Cardiac septum (tissue), 1 donor: ENCODE measurements at places on chromosomes 7 and 10. TPM values are rescaled to one million over a fixed set of nuclear protein-coding genes. Genes with fewer than 3 reads are reported as not detected.

UBTD1 gene
- 25.5 TPM for total RNA-seq

CCDC3 gene
- 6.4 TPM for total RNA-seq

FAM25G gene
- not detected for total RNA-seq

KCNIP2 gene
- 14.9 TPM for total RNA-seq

TAS2R41 gene
- total RNA-seq, result not detected

STOX1 gene
- total RNA-seq, result 0.19 TPM

PTPN20 gene
- 16.3 TPM for total RNA-seq

SLC26A4 gene
- 1.5 TPM for total RNA-seq

TEX47 gene
- total RNA-seq, result 0.24 TPM

PRRT4 gene
- 2.4 TPM for total RNA-seq

TCF7L2 gene
- total RNA-seq, result 11.7 TPM

HPS6 gene
- 12.1 TPM for total RNA-seq

LGI1 gene
- not detected for total RNA-seq

ANKRD7 gene
- total RNA-seq, result 0.62 TPM

PTPRZ1 gene
- 0.51 TPM for total RNA-seq

ESYT2 gene
- 45.6 TPM for total RNA-seq

GRCh38 chr10:98170249-98171117, 36.0 kb downstream of the R3HCC1L start:
- no peak for DNase-seq

DNA sequence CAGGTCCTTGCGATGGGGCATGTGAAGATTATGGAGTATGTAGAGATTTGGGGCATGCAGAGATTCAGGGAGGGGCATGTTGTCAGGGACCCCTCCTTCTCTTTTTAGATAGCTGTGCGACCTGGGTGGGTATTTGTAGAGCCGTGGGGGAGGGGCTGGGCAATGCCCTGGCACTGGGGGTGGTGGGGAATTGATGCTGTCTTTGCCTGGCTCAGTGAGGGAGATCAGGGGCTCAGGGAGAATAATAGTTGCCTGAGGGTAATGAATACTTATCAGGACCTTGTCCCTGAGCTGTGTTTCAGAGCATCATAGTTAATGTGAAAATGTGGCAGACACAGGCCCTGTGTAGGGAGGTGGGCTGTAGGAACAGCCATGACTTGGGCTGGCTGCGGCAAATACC, 3.5 kb downstream of the RAMP3 start:
- DNase-seq, result no peak

- no peak for DNase-seq
Observed at GRCh38 chr10:129909531-129910256, 54.4 kb downstream of the EBF3 start.

DNA sequence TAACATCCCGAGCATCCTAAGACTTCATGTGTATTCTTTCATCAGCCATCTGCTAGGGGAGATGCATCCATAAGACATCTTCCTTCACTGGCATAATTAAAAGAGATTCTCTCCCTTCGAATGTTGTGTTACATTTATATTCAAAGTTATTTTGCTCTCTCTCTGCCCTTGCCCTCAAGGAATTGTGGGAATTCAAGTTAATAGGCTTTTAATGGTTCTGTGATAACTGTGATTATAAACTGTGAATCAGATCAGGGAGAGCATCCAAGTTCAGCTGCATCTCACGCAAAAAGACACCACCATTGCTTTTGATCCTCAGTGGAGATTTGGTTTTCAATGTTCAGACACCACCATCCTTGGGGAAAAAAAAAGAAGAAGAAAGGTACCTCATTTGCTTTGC, 9.2 kb upstream of the TEX36 start:
- no peak for DNase-seq

GRCh38 chr7:46933596-46933995, 648.3 kb downstream of the TNS3 start:
- no peak for DNase-seq

- DNase-seq, result no peak
Observed at GRCh38 chr7:557558-557881, 37.9 kb upstream of the PDGFA start.

- no peak for DNase-seq
Observed at GRCh38 chr10:23818484-23818883, 379.6 kb downstream of the OTUD1 start.

DNA sequence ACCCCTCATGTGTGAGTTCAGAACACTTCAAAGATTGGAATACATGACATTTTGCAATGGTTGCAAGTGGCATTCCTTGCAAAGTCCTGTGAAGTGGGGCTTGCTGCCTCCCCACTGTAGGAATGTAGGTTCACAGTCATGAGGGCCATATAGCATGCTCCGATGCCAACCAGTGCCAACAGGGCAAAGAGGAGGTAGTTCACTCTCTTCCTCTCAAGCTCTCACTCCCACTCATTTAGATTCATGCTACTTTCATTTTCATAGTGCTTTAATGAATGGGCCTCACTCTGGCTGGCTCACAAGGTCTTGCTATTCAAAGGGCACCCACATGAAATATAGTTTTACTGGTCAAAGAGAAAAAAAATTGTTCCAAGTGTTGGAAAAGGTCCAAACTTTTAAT, 169.9 kb upstream of the AOAH start:
- DNase-seq, result no peak

- no peak for DNase-seq
Observed at GRCh38 chr7:29224726-29225125, 30.2 kb downstream of the CHN2 start.

DNA sequence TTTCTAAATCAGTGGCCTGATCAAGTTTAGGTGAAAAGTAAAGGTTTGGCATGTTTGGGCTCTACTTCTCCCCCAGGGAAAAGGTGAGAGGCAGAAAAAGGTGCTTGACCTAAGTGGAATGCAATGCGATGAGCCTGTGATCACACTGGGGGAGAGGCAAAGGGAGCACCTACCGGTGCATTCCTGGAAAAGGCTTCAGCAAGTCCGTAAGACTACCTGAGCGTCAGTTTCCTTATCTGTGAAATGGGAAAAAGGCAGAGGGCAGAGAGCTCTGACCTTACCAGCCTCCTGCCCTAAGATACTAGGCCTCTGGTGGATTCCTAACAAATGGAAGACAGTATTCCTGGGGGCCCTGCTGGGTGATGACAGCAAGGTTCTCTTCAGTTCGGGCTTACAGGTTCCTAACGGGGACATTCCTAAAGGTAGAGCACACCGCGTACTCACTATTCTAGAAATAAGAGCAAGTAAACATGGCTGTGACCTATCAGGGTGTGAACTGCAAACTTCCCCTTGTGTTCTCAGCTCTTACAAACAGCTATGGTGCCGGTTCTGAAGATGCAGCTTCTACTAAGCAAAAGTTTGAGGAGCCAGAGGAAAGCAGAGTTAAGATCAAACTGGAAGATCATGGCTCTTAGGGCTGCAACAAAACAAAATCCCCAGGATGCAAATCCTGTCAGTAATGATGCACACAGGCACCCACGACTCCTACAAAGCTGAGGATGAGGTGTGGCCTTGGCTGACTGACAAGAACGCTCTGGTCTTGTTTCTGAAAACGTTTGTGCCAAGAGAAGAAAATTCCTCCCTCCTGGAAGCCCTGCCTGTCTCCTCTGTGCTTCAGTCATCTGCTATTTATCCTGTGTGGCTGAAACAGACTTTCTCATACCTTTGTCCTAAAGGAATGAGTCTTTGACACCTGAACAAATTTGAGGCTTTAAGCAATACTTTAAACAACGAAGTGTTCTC, 13.3 kb upstream of the ACSL5 start:
- no peak for DNase-seq

GRCh38 chr7:19762631-19763030, 10.8 kb downstream of the TMEM196 start:
- no peak for DNase-seq

GRCh38 chr10:125362950-125363349, 202.6 kb upstream of the CTBP2 start:
- no peak for DNase-seq

DNA sequence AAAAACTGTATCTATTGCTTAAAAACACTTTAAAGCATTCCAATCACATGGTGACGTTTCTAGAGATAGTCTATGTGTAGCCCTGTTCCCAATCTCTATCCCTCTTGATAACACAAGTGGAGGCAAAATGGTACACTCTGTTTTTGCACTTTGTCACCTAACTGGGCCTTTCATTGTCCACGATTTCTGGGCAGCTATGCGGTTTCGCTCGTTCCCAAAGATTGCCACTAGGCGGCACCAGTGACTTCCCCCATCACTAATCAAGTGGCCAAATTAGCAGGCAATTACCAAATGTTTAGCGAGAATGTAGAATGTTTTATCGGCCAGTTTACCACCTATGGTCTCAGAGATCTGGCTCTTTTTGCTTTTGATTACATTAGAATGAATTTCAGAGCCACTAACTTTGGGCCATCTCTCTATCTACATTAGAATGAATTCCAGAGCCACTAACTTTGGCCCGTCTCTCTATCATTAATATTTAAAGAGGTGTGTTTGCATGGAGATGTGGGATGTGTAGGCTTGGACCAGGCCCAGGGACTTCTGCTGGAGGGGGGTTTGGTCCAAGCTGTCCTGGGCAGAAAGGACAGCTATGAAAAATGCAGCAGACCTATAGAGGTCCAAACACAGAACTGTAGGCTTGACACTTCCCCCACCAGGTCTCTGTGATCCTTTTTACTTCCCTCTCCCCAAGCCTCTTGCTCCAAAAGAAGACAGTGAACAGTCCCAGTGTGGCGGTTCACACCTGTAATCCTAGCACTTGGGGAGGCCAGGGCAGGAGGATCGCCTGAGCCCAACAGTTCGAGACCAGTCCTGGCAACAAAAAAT, 90.1 kb downstream of the EPC1 start:
- peak; percentile 85 for DNase-seq

DNA sequence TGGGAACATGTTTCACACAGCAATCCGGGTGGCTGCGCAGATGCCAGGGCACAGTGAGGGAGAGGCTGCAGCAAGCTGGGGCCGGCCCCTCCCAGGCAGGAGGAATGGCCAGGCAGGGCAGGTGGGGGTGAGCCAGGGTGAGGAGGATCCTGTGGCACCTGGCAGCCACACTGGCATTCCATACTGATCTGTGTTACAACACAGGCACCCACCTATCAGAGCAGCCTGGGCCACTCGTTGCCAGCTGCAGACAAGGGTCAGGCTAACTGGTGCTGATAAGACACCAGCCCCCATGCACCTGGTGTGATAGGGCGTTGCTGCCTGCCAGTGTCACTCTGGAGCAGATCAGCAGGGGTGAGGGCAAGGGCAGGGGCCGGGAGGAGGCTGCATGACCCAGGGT, 16.6 kb upstream of the RET start:
- no peak for DNase-seq

- DNase-seq, result peak; percentile 75
Observed at GRCh38 chr7:2172311-2173188, 60.2 kb downstream of the MAD1L1 start.

DNA sequence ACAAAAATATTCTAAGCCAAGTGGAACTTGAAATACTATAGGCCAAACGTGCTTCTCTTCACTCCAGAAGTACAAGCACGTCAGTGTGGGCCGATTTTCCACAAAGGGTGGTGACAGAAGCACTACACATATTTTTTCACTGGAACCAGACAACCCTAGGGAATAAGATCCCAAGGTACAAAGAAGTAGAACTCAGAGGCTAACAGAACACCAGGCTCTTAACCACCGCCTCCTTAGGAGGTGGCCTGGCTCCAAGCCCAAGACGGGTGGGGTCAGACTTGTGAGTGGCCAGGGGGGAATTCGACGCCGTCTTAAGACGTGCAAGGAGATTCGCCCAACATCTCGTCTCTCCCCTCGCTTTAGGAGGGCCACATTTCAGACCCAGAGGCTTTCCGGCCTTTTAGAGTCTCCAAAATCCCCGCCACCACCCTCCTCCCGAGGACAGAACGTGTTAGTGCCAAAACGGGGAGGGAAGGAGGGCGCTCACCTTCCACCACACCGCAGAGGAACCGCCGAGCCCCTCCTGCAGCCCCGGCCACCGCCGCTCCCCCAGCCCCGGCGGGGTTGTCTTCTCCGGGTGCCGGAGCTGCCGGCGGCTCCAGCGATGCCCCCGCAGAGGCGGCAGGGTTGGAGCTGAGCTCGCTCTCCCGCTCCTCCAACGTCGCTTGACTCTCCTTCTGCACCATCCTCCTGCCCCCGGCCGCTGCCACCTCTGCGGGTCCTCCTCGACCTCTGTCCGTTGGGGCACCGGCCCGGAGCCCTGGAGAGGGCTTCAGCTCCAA, 716 bp downstream of the OGA start:
- peak; percentile 89 for DNase-seq

- no peak for DNase-seq
Observed at GRCh38 chr10:124302951-124303505, 115.7 kb downstream of the OAT start.

- no peak for DNase-seq
Observed at GRCh38 chr10:102398172-102399020, 2.9 kb downstream of the NFKB2 start.

DNA sequence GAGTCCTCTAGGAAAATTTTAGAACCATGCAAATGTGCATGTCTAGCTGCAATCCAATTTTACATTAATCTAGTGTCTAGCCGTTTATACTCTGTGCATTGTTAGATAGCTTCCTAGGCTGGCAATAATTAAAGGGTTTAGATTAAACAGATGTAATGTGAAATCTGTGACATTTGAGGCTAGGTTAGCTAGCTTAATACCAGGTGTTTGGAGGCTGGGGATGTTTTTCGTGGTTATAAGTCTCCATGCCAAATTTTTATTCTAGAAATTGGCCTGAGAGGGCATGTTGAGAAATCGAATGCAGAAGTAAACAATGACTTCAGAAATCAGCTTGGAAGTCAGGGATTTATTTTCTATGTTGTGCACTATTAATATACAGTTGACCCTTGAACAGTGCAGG, 94.2 kb downstream of the ST7 start:
- no peak for DNase-seq

DNA sequence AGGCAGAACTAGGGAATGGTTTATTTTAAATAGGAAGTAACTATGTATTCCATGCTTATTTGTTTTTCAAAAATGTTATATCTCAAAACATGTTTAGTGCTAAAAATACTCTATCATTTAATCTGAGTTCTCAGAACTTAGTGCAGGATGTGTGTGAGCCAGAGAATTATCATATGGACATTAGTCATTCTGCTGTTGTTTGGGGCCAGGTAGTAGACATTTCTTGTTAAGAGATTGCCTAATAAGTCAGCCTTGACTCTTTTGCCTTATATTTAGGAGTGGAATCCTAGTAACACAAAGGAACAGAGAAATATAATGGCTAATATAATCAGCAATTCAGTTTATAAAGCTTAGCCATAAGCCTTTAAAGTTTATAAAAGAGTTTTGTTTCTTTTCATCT, 149.8 kb downstream of the CCSER2 start:
- no peak for DNase-seq

DNA sequence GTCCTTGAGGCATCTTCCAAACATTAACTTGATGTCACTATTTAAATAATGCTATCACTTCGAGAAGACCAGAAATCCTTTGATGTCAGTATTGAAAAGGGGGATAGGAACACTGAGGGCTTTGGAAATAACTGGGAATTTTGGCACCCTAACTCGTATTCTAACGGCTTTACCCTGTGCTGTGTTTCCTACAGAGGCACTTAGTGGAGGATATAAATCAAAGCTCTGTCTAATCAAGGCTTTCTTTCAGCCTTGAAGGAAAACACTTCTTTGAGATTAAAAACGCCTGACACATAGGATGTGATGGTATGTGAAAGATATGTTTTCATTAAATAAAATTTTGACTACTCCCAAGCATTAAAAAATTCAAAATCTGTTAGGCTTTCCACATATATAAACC, 62.3 kb downstream of the CREB5 start:
- DNase-seq, result no peak

- DNase-seq, result no peak
Observed at GRCh38 chr10:94673614-94674321, 9.8 kb upstream of the CYP2C18 start.

GRCh38 chr10:46528171-46528671, 28.2 kb downstream of the GPRIN2 start:
- DNase-seq, result peak; percentile 83
